ENCODE measurements at places on chromosomes 5 and 9. TPM values are rescaled to one million over a fixed set of nuclear protein-coding genes. Genes with fewer than 3 reads are reported as not detected.
A peak's percentile ranks its signal among the peaks of the same experiment; 100 is the strongest.

The ZNF300 gene
- 15.2 TPM for total RNA-seq

The AGPAT2 gene
- total RNA-seq = 31.6 TPM

The IFNA21 gene
- total RNA-seq = not detected

The CDH9 gene
- 0.73 TPM for total RNA-seq

The PAPPA gene
- 0.63 TPM for total RNA-seq

The OR1Q1 gene
- total RNA-seq = not detected

The ADAMTS6 gene
- 1.7 TPM for total RNA-seq

DNA sequence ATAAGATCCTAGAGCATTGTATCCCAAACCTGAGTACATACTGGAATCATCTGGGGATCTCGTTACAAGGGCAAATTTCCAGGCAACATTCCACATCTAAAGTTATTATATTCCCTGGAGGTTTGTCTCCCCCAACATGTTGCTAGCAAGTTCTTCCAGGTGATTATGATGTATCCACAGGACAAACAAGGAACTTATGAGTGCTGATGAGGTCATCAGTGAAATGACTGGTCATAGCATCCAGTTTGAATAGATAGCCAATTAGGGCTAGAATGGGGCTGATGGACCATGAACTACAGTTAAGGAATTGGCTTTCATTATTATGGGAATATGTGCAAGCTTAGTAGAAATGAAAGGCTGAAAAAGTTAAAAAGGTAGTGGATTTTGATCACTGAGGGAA is 115.2 kb downstream of the CWC27 start:
- no peak for DNase-seq

DNA sequence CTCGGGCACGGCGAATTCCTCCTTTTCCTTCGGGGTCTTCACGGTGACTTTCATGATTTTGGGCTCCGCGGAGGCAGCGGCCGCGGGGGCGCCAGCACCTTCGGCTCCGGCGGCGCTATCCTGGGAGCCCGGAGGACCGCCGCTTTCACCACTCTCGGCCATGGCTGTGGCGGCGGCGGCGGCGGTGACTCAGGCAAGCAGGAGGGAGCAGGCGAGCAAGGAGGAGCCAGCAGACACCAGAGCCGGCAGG is 315 bp downstream of the UBQLN1 start:
- no peak for DNase-seq

DNA sequence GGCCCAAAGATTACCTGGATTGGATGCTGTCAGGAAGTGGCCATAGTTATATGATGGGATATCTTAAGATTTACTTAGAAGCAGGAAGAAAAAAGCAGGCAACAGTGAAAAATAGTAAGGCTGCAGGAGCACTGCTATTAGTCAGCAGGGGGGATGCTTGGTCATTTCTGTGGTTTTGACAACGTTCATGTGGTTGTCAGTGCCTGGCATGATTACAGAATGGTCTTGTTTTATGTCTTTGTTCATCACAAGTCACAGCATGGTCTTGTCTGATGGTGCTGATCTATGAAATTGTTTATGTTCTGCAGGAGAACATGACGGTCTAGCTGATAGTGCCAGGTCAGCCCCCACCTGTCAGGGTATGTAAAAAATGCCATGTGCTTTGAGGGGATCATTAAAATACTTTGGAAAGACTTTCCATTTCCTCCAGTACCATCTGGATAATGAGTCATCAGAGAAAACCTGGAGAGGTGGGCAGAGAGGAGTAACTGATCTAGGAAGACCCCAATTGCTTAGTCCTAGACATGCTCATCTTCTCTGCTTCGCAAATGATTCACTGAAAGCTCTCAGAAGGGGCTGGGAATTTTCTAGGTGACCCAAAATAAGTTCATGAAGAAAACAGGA is 48.5 kb downstream of the PLGRKT start:
- DNase-seq = no peak

- no peak for DNase-seq
These were observed 29.0 kb upstream of the FSD1L start for GRCh38 chr9:105418588-105419500.

DNA sequence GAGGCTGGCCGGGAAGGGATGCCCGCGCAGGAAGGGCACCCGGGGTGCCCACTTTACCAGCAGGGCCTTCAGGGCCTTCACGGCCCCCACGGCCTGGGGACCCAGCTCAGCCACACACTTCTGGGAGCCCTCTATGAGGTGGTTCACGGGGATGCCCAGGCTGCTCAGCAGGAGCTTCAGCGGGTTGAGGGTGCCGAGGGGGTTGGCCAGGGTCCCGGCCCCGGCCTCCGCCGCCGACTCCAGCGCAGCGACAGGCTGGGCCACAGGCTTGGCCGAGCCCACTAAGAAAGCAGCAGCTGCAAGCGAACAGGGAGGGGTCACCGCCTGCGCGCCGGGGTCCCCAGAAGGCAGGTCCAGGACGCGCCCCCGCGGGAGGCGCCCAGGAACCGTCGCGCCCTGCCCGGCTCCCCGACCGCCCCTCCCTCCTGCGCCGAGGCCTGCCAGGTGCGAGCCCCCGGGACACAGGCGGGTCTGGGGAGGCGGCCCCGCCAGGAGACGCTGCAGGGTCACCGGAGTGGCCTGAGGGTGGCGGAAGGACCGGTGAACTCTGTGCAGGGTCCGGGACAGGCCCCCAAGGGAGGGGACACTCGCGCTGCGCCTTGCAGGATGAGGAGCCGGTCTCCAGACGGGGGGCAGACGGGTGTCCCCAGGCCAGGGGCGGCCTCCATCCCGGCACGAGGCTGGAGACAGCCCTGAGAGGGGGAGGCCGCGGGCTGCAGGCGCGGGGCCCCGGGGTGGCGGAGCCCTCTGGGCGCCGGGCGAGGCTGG is 572 bp downstream of the SCGB3A1 start:
- DNase-seq = peak; percentile 72

DNA sequence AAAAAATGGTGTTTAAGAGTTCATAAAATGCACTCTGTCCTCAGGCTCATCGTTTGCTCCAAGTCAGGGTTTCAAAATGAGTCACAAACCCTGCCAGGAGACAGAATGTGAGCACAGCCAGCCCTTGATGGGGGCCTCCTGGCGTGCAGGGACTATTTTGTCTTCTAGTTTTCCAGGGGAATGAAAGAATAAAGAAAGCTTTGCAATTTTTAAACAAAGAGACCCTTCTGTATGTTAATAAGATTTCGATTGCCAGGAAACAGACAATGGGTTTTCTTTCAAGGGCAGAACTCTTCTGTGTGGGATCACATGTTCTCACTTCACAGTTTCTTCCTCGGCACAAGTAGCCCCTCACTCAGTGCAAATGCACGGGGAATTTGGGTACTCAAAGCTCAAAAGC is 121.4 kb upstream of the C6 start:
- peak; percentile 13 for DNase-seq

GRCh38 chr5:56588636-56589480 is 226.5 kb upstream of the MAP3K1 start:
- DNase-seq = no peak

DNA sequence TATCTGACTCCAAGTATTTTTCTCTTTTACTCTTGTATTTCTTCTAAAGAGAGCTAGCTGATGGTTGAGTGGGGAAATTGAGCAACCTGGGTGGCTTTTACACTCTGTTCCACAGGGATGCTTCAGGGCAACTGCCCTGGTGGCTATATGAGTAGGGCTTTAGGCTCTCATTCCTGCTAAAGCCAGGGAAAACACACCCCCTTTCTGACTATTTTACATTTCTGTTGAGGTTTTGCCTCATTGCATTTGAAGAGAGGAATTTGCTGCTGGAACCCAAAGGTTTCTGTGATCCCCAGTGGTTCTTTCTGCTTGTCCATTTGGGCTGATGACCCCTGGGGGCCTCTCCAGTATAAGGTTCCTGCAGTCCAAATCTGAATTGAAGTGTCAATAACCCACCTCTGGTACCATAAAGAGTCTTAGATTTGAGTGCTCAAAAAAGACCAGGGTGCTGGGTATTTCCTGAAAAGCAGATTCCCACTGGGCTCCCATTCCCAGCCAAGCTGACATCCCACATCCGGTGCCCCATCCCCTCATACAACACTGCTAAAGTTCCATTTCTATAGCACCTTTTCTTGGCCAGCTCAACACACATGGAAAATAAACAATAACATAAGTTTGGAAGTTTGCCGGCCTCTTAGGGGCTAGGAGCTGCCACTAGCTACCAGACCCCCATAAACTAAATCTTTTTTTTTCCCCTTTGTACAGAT is 59.5 kb downstream of the PAPPA start:
- no peak for DNase-seq

GRCh38 chr5:24535646-24536045 is 109.1 kb downstream of the CDH10 start:
- no peak for DNase-seq

DNA sequence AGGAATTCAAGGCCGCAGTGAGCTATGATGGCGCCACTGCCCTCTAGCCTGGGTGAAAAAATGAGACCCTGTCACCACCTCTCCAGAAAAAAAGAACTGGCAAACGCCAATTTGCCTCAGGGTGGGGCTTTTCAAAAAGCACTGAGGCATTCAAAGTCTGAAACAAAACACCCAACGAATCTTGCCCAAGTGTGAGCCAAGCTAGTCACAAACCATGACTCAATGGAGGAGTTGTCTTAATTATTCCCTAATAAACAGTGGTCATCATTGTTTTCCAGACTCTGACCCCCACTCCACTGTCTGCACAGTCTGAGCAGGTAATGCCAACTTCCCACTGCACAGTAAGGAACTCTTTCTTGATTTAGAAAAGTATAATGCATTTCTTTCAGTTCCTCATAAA is 16.8 kb downstream of the FRMD3 start:
- no peak for DNase-seq

DNA sequence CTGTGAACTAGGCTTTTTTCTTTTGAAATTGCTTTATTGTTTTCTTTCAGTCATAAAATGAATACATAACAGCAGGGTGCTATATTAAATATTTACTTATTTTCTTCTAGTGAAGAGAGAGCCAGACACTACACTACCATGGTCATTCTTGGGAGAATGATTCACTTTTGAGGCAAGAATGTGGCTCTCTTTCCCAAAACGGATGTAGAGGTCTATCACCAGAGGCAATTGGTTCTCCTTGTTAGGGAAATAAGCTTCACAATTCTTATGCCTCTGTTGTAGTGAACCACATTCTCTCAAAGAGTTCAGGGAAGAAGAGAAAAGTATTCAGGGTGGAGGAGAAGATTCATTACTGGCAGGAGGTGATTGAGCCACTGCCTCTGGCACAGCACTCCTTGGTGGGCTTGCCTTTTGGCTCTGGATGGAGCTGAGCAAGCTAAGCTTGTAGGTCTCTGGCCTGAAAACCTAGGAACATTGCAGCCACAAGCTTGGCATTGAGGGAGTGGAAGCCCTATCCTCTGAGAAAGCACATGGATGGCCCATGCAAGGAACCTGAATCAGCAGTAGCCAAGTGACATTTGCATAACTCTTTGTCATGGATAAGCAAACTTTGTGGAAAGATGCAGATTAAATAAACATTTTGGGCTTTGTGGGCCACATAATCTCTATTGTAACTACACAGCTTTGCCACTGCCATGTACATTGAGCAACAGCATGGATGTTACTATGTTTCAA is 179.0 kb upstream of the TNC start:
- no peak for DNase-seq

- DNase-seq = no peak
These were observed 45.0 kb upstream of the N4BP3 start for GRCh38 chr5:178068293-178068692.

- no peak for DNase-seq
These were observed 112.4 kb downstream of the INIP start for GRCh38 chr9:112605518-112605917.

- DNase-seq = no peak
These were observed 46.8 kb upstream of the FUBP3 start for GRCh38 chr9:130532426-130533080.

DNA sequence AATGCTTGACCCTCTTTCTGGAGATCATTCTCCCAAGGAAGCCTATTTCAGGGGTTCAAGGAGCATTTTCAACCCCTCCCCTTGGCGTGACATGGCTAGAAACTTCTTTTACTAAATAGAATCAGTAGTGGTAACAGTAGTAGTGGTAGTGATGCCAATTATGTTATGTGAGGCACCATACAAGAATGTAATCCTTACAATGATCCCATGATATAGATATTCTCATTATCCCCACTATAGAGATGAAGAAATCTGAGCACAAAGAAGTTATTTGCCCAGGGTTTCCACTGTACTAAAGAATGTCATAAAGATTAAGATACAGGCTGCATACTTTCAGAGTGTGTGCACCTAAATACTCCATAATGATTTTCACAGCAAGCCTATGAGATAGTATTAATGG is 155.4 kb upstream of the CLINT1 start:
- no peak for DNase-seq

- no peak for DNase-seq
These were observed 806.0 kb upstream of the ZNF608 start for GRCh38 chr5:125552486-125552885.

DNA sequence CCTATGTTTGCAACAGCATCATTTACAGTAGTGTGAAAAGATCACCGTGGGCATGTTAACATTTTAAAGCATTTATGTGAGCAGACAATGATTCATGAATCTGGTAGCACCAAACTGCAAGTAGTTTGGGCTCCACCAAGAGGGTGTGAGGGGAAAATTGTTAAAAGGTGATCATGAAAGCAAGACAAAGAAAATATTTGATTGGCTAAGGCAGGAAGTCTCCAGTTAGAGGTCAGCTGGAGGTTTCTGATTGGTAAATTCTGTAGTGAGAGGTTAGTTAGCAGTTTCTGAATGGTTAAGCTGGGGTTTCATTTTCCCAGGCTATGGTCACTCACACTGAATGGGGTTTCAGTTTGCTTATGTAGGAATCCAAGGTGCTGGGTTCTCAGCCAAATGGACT is 13.5 kb upstream of the DRD1 start:
- no peak for DNase-seq

GRCh38 chr9:108239696-108240321 is 616.0 kb downstream of the ACTL7B start:
- no peak for DNase-seq

GRCh38 chr9:71791875-71792274 is 23.6 kb upstream of the CEMIP2 start:
- no peak for DNase-seq

GRCh38 chr5:39714036-39714698 is 289.4 kb upstream of the DAB2 start:
- DNase-seq = no peak

- DNase-seq = no peak
These were observed 17.7 kb downstream of the TMEM252 start for GRCh38 chr9:68522954-68523353.

All from H1 (cell line).